ENCODE measurements at places on chromosomes 7 and 10. TPM values are rescaled to one million over a fixed set of nuclear protein-coding genes. Genes with fewer than 3 reads are reported as not detected.

GRCh38 chr10:103197174-103197573 lies 4.1 kb upstream of the NT5C2 start:
- peak; percentile 18 for DNase-seq

CYP3A7 gene
- total RNA-seq: not detected

- DNase-seq: no peak
Observed at GRCh38 chr7:17521437-17521836, 223.0 kb downstream of the AHR start.

DNA sequence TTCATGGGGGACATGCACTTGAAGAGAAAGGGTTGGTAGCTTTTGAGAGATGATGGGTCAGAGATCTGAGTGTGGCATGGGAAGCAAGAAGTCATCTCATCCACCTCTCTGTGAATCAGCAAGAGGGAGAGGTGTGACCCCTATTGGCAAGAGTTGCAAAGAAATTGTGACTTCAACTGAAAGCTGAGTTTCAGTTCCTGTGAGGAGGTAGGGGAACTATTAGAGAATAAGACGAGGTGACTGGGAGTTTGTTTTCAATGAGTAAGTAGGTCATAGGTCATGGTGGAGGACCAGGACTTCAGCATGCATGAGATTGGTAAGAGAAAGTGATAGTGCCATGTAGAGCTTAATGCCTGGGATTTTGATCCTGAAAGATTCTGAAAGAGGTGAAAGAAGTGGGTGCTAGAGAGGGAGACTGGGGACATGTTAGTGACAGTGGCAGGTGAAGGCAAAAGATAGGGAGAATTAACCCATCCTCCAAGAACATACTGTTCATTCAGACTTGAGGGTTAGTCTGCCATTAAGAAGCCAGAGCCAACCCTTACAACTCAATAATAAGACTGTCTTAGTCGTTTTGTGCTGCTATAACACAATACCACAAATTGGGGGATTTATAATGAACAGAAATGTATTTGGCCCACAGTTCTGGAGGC lies 75.5 kb upstream of the CAPZA2 start:
- DNase-seq: no peak

NXPH1 gene
- not detected for total RNA-seq

SSC4D gene
- total RNA-seq: 1.4 TPM

WDFY4 gene
- total RNA-seq: 1.7 TPM

GRCh38 chr7:101243646-101244374 lies 1.1 kb downstream of the FIS1 start:
- no peak for DNase-seq

GRCh38 chr7:27188386-27189294 lies 3.6 kb upstream of the HOXA11 start:
- DNase-seq: no peak

GRCh38 chr10:132649651-132650360 lies 112.2 kb downstream of the INPP5A start:
- DNase-seq: peak; percentile 14

DNA sequence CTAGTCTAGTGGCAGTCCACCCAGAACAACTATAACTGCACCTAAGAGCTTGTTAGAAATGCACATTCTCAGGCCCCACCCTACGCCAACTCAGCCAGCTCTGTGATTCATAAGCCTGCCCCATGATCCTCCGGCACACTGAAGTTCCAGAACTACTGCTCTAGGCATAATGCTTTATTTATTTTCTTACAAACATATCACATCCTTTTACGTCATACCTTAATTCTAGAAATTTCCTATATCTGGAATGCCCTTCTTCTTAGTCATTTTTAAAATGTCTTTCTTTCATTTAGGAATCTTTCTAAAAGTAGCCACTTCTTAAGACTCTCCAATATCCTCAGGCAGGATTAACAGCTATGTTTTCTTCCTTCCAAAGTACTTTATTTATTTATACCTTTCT lies 480.1 kb downstream of the INHBA start:
- DNase-seq: no peak

SUN3 gene
- total RNA-seq: not detected

- DNase-seq: peak; percentile 43
Observed at GRCh38 chr10:63083904-63084689, 49.0 kb upstream of the NRBF2 start.

HOGA1 gene
- total RNA-seq: 0.17 TPM

Data from ovary (tissue), 10 donors.